ENCODE measurements at places on chromosomes 7 and 10. TPM values are rescaled to one million over a fixed set of nuclear protein-coding genes. Genes with fewer than 3 reads are reported as not detected.
A peak's percentile ranks its signal among the peaks of the same experiment; 100 is the strongest.

DNA sequence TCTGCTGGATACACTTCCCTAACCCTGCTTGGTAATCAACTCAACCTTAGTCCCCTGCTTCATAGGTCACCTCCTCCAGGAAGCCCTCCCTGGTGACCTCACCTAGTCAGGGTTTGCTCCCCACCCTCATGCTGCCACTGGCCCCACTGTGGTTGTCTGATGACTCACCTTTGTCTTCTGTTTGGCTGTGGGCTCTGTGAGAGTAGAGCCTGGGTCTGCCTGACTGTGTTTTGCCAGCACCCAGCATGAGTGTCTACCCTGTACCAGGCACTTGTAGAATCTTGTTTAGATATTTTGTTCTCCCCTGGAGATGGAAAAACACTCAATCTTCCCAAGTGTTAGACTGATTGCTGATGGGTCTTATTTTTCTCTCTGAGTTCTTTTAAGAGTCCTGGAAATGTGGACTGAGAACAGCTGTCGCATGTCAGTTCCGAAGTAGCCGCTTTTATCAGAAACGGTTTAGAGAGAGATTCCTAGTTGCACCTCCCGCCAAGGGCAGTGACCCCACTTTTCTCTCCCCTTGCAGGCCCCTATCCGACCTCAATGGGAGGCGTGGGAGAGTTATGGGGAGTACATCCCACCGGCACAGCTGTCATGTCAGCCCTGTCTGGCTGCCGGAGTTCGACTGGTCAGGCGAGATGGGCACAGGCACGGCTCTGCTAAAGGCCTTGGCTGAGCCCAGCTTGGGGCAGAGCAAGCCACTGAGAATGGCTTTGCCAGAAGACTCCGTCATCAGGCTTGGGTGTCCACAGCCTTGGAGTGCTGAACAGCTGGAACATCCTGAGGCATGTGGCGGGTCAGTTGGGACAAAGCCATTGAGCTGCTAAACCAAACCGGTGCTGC, 134.3 kb downstream of the GRK5 start:
- H3K36me3 ChIP-seq: peaks cover 24% of the 10 kb centered on the region
- H3K27me3 ChIP-seq: no peaks in the 10 kb centered on the region
- H3K4me3 ChIP-seq: no peak overlapping the region
- DNase-seq: no peak
- peak overlapping the region; percentile 19 for H3K27ac ChIP-seq

Gene MSMB
- not detected for total RNA-seq

- no peak for DNase-seq
- no peaks in the 10 kb centered on the region for H3K36me3 ChIP-seq
- H3K27ac ChIP-seq: no peak overlapping the region
- no peak overlapping the region for H3K4me3 ChIP-seq
These were observed 132.8 kb upstream of the MGMT start for GRCh38 chr10:129334266-129334665.

GRCh38 chr10:90787393-90788198, 70.2 kb downstream of the HTR7 start:
- no peaks in the 10 kb centered on the region for H3K4me1 ChIP-seq
- no peak for DNase-seq
- H3K27me3 ChIP-seq: peaks cover 37% of the 10 kb centered on the region
- H3K27ac ChIP-seq: no peak overlapping the region
- no peaks in the 10 kb centered on the region for H3K36me3 ChIP-seq

DNA sequence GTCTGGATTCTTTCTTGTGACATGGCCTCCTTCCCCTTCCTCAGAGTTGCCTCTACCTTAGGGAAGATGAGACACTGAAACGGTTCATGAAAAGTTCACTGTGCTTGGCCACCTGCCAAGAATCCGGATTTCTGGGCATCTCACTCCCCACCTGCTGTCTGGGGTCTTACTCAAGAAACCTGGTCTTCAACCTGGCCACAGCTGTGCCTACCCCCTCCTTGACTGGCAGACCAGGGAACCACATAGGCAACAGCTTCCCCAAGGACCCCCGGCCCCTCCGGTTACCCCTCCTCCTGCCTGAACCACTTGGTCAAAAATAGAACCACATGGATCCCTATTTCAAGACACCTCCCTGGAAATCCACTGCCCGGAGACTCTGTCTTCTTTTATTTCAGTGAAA, 58.7 kb upstream of the NANOS1 start:
- no peaks in the 10 kb centered on the region for H3K36me3 ChIP-seq
- H3K27me3 ChIP-seq: peaks cover 34% of the 10 kb centered on the region
- H3K4me3 ChIP-seq: no peak overlapping the region

Gene PPP1R17
- not detected for total RNA-seq

- H3K27me3 ChIP-seq: no peaks in the 10 kb centered on the region
- no peak overlapping the region for H3K4me3 ChIP-seq
These were observed 382.0 kb downstream of the SFMBT2 start for GRCh38 chr10:7028809-7029166.

- no peak overlapping the region for H3K27ac ChIP-seq
- peaks cover 32% of the 10 kb centered on the region for H3K4me1 ChIP-seq
- H3K27me3 ChIP-seq: no peaks in the 10 kb centered on the region
- peaks cover 4% of the 10 kb centered on the region for H3K36me3 ChIP-seq
- DNase-seq: no peak
- H3K4me3 ChIP-seq: no peak overlapping the region
These were observed 164.5 kb upstream of the AGR3 start for GRCh38 chr7:17046259-17046658.

- peaks cover 6% of the 10 kb centered on the region for H3K36me3 ChIP-seq
- peak overlapping the region; percentile 10 for H3K27ac ChIP-seq
- no peaks in the 10 kb centered on the region for H3K27me3 ChIP-seq
- no peak overlapping the region for H3K4me3 ChIP-seq
- no peak for DNase-seq
These were observed 83.2 kb downstream of the FRMD4A start for GRCh38 chr10:14247377-14248116.

DNA sequence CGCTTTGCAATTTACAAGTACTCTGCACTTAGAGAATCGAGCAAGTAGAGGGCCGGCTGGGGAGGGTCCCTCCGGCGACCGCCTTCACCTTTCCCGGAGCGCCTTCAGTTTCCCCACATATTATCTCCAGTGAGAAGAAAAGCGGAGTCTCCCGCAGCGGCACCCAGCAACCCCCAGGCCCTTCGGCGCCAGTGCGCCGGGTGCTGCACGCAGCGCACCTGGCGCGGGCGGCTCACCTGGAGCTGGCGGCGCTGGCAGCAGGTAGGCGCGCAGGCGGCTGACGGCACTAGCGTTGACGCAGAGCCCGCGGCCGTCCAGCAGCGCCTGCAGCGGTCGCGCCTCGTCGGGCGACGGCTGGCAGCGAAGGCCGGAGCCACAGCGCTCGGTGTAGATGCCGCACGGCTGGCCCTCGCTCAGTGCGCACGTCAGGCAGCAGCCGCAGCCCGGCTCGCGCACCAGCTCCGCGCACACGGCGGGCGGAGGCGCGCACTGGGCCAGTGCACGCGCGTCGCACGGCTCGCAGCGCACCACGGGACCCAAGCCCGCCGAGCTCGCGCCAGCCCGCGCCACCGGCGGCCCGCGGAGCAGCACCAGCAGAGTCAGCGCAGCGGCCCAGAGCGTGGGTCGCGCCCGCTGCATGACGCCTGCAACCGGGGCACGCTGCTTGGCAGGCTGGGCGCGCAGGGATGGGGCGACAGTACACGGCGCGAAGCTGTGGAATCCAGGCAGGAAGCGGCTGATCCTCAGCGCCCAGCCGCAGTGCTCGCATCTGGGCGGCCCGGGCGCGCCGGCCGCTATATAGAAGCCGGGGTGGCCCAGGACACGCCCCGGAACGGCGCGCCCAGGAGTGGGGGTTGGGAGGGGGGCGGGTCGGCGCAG, at the start of gene IGFBP3:
Gene IGFBP3, minus strand, starts transcription at position 771 of the 879 bp plus-strand sequence. Its CDS starts 132 bp downstream, at position 639.
- H3K27me3 ChIP-seq: no peaks in the 10 kb centered on the region
- peaks cover 71% of the 10 kb centered on the region for H3K4me1 ChIP-seq
- peak within 1 kb of the TSS; percentile 87 for H3K4me3 ChIP-seq

Gene SPDYE5
- not detected for total RNA-seq

- H3K27ac ChIP-seq: no peak overlapping the region
- peak; percentile 44 for DNase-seq
- H3K36me3 ChIP-seq: no peaks in the 10 kb centered on the region
- peaks cover 46% of the 10 kb centered on the region for H3K27me3 ChIP-seq
These were observed 52.0 kb upstream of the STEAP1B start for GRCh38 chr7:22551768-22552513.

GRCh38 chr10:46198516-46198915, 88.3 kb upstream of the ANTXRL start:
- no peak overlapping the region for H3K27ac ChIP-seq
- no peak overlapping the region for H3K4me3 ChIP-seq
- H3K27me3 ChIP-seq: peaks cover 54% of the 10 kb centered on the region
- no peaks in the 10 kb centered on the region for H3K4me1 ChIP-seq

Measured in osteocyte (in vitro differentiated cells).